ENCODE measurements at places on chromosomes 11 and 22.
A peak's percentile ranks its signal among the peaks of the same experiment; 100 is the strongest.

- peak; percentile 6 for DNase-seq
These were observed 85.3 kb upstream of the MYO18B start for GRCh38 chr22:25656724-25657123.

DNA sequence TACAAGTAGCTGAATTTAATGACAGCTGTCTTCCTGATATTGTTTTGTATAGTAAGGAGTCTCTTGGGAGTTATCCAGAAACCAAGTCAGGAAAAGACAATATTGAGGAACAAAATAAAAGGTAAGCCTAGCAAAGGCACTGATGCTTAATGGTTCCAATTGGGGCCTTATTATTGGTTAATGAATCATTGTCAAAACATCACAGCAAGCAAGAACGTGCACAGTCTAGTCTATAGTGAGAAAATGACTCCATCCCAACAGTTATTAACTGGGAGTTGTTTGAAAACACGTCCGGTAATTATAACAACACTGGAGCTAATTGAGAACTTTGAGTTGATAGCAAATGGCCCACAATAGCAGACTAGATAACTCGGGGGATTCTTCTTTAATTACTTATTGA lies 17.7 kb downstream of the BSX start:
- no peak for DNase-seq

- no peak for DNase-seq
These were observed 53.2 kb downstream of the OR4C6 start for GRCh38 chr11:55714982-55715888.

GRCh38 chr11:74221816-74222215 lies 50.7 kb downstream of the PPME1 start:
- no peak for DNase-seq

- no peak for DNase-seq
These were observed 3.9 kb upstream of the IL17REL start for GRCh38 chr22:50016308-50016987.

DNA sequence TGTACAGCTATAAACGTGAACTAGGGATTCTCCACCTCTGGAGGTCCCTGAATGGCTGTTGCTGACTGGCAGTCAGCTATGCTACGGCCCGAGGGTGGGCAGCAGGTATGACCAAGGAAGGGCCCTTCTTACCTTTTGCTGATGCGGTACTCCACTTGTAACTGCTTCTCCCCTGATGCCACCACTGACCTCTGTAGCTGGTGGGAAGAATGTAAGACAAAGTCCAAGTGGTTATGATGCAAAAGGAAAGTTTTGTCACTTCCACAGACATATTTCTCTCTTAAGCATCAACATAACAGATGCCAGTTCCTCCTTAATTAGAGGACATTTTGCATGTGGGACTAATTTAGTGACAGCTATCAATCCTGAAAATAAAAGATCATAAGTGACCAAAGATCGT lies 32.2 kb downstream of the P4HA3 start:
- no peak for DNase-seq

DNA sequence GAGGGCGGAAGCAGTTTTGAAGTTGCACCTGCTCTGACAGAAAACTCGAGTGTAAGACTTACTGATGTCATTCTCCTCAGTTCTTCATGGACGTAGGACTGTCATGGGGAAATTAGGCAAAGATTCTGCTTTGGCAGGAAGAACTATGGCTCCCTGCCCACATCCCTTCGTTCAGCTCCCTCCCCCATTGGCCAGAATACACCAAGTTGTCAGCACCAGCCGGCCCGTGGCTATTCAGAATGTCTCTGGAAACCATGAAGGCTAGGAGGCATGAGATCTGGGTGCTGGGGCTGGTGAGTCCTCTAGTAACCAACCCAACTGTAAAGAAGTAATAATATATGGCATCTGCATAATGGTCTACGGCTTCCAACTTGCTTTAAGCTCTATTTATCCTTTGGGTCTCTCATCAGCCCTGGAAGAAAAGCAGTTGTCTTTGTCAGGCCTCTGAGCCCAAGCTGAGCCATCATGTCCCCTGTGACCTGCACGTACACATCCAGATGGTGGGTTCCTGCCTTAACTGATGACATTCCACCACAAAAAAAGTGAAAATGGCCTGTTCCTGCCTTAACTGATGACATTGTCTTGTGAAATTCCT lies 74.1 kb downstream of the PIWIL4 start:
- DNase-seq: no peak

Data from hematopoietic multipotent progenitor cell treated with erythropoietin and hydrocortisone succinate and interleukin-3 and kit ligand, for 15 days (in vitro differentiated cells).